ENCODE measurements at places on chromosomes 13 and 19.

DNA sequence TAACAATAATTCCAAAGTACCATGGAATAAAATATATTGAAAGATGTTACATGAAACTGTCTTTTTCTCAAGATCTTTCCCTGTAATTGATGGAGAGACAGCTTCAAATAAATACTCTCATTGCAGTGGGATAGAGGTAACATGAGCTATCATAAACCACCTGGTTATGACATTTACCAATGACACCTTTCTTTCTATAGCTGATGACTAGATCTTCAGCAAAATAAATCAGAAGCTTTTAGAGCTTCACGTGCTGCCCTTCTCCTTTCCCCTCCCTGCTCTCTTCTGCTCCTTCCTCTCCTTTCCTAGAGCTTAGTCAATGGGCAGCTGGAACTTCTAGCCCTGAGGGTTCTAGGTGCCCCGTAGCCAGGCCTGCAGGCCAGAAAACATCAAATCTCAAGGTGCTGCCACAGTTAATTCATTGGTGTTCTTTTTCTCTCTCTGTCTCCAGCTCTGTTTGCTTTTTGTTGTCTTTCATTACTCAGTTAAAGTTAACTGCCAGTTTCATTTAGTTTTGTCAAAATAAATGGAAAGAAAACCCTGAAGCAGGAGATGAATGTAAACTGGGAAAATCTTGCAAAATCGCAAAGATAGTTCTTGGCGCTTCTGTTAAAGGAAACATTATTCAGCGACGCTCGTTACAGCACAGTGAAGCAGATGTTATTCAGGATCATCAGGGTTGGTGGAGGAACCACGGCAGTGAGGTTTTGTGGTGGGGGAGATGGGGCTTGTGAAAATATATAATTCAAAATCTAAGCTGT lies 8.3 kb upstream of the METTL21C start:
- DNase-seq: no peak

DNA sequence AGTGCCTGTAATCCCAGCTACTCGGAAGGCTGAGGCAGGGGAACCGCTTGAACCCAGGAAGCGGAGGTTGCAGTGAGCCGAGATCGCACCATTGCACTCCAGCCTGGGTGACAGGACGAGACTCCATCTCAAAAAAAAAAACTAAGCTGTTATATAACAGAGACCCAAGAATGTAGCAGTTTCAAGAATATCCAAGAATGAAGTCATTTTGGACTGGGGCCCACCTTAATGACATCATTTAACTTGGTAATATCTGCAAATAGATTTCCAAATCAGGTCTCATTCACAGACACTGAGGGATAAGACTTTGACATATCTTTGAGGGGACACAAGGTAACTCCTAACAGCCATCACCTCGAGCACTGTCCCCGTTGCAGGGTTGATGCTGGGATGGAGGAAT lies 36.5 kb upstream of the MRI1 start:
- no peak for DNase-seq

DNA sequence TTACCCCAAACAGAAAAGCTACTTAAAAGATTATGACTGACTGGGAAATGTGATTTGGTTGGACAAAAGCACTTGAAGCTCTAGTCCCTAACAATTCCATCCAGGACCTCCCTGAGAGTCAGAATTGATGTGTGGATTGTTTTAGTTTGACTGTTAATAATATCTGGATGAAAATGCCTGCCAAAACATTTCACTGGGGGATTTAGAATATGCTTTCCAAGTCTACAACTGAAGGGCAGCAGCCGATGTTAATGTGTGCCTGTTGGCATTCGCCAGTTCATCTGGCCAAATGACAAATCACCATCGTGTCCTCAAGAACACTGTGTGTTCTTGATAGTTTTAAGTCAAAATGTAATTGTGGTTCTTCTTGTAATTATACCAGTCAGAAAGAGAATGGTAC lies 76.0 kb upstream of the TSC22D1 start:
- no peak for DNase-seq

- peak; percentile 39 for DNase-seq
Measured at GRCh38 chr19:14091813-14092462, 1.4 kb upstream of the SAMD1 start.

- DNase-seq: no peak
Measured at GRCh38 chr19:19145281-19145680, 7.0 kb upstream of the TMEM161A start.

GRCh38 chr13:98839856-98840769 lies 87.6 kb upstream of the SLC15A1 start:
- peak; percentile 34 for DNase-seq

- no peak for DNase-seq
Measured at GRCh38 chr19:55546822-55547614, 1.7 kb upstream of the SBK3 start.

DNA sequence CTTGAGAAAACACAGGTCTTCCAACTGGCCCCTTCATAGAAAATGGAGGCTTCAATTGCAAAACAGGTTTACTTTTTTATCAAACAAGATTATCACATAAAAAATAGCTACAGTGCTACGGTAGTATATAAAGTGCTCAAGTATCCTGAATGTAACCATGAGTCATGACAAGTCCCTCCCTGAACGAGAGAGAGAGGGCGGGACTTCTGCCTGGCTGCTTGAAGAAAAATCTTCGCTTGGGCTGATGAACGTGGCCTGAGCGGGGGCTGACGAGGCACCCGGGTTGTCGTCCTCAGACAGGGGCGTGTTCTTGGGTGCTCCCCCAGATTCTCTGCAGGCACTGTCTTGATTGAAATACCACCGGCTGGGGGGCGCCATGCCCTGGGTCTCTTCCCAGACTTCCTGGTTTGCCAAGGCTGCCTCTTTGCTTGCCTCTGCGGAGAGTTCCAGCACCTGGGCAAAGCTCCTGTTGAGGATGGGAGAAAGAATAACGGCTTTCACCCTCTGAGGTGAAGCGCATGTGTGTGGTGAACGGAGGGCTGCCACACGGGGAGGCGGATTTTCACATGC lies 23.2 kb upstream of the CPAMD8 start:
- DNase-seq: no peak

DNA sequence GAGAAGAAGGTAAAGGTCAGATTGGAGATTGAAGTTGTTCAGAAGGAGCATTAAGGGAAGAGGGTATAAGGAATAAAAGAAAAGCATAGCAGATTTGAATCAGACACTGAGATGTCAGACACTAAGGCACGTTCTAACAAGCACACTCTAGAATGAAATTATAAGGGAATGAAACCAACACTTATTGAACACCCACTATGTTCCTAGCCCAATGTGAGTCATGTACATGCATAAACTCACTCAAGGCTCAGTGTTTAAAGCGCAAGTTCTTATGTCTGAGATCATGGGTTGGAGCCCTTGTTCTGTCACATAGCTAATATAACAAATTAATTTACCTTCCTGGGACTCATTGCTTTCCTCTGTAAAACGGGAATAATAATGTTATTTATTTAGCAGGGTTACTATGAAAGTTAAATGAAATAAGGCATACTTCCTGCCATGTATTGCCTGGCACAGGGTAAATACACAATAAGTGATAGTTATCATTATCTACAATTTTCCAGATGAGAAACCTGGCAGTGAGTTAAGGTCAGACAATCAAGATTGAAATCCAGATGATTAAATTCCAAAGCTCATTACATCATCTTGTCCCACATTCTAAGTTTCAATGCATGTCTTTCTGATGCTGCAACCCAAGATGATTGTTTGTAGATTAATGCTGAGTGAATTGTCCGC lies 68.3 kb upstream of the DACH1 start:
- no peak for DNase-seq

DNA sequence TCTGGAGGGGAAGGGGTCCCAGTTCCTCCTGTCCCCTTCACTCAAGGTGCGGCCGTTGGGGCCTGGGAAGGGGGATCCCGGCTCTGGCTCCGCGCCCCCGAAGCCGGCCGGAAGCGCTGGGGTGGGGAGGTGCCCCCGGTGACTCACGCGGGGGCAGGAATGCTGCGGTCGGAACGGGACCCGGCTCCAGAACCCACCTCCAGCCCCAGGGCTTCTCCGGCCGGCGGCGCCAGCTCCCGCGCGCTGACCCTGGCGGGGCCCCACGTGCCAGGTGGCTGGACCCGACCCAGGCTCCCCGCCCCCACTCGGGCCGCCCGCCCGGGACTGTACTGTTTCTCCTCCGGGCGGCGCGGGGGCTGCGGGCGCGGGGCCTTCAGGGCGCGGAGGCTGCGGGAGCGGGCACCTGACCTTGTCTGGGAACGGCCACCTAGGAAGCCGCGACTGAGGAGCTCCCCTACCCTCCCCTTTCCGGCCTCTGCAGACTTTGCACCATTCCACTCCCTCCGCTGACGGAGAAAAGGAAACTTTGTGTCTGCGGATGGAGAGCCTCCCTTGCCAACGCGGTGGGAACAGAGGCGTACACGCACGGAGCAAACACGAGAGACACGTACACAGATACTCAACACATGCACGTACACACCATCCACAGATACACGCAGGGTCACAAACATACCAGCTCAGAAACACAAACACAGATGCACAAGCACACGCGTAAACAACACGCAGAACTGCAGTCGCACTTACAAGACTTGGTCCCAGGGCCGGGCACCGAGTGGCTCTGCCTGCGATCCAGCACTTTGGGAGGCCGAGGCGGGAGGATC lies 7.2 kb downstream of the AXL start:
- DNase-seq: peak; percentile 32

DNA sequence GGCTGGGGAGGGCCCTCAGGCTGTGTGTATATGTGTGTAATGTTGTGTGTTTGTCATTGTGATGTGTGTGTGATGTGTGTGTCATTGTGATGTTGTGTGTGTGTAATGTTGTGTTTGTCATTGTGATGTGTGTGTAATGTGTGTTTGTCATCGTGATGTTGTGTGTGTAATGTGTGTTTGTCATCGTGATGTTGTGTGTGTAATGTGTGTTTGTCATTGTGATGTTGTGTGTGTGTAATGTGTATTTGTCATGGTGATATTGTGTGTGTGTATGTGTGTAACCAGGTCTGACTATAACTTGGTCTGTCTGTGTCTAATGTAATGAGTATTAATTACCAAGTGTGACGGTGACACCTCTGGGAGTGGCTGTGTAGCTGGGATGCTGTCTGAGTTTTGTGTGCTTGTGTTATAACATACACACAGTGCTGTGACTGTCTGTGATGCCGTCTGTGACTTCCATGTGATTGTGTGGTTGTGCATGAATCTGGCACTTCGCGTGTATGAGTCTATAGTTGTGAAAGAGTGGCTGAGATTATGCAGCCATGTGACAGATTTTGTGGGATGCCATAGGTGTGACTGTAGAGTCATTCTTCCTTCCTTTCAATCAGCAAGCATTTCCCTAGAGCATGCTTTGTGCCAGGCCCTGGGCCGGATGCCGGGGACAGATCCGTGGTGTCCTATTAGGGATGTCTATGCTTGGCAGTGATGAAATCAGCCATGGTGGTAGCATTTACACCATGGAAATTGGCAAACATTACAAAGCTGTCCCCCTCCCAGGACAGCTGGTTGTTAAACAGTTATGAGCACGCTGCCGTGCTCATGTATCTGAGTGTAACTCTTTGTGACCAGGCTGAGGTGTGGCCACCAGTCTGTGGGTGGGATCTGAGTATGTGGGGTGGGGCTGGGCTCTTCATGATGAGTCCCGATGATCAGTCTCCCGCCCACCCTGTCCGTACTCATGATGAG lies 6.4 kb downstream of the TNFSF14 start:
- peak; percentile 64 for DNase-seq

DNA sequence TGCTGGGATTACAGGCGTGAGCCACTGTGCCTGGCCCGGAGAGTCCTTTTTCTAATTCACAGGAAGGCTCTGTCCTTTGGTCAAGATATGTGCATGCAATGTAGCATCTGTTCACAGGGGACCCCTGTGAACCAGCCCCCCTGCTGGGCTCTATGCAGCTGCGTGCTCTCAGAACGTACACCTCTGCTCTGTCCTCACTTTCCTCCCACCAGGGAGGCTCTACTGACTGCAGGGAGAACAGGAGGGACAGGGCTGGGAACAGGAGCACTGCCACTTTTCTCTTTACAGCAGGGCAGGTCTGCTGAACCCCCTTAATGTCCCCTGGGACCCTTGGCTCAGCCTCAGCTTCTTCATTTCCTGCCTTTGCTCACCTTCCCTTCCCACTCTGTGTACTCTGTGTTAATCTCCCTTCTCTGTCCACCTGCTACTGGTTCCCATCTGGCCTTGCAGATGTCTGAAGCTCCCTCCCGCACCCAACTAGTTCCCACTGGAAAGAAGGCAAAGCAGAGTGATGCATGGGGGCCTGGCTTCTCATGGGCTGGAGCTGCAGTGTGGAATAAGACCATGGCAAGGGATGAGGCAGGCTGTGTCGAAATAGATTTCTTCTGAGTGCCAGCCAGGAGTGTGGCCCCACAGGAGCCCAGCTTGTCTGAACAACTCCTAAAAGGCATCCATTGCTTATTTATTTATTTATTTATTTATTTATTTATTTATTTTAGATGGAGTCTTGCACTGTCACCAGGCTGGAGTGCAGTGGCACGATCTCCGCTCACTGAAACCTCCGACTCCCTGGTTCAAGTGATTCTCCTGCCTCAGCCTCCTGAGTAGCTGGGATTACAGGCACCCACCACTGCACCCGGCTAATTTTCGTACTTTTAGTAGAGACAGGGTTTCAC lies 7.2 kb downstream of the ADGRE2 start:
- no peak for DNase-seq

All from stimulated activated CD4-positive, alpha-beta T cell treated with anti-CD3 and anti-CD28 coated beads, Interleukin-1b, Interleukin-23, amount 100 ng/mL, for 48 hours (primary cell).